Fibroblast of skin of back (primary cell): ENCODE measurements at places on chromosomes 4 and X.

DNA sequence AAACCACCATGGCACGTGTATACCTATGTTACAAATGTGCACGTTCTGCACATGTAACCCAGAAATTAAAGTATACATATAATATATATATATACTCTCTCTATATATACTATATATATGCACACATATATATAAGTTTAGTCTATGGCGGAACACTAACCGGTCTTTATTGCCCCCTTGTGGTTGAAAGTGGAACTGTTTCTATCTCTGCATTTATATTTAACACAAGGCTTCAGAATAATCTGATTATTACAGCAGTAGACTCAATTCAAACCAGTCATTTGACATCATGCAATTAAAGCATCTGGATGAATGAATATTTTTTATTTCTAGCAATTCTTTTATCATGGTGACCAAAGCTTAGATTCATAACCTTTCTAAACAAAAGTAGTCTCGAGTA, 14.6 kb downstream of the RAB9B start:
- DNase-seq = peak; percentile 49

DNA sequence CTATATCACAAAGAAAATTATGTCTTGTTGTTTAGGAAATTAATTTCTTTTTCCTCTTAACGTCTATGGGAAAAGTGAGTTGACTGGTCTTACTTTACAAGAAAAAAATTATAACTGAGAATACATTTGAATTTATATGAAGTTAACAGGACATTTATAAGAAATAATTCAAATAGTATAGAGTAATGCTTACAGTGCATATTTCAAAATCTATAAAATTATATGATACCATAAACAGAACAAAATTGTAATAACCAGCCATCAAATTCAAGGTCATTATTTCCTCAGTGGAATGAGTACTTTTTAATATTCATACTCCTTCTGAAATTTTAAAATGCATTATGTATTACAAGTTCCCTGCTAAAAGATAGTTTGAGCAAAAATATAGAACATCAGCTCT, 884.5 kb downstream of the TECRL start:
- DNase-seq = no peak

DNA sequence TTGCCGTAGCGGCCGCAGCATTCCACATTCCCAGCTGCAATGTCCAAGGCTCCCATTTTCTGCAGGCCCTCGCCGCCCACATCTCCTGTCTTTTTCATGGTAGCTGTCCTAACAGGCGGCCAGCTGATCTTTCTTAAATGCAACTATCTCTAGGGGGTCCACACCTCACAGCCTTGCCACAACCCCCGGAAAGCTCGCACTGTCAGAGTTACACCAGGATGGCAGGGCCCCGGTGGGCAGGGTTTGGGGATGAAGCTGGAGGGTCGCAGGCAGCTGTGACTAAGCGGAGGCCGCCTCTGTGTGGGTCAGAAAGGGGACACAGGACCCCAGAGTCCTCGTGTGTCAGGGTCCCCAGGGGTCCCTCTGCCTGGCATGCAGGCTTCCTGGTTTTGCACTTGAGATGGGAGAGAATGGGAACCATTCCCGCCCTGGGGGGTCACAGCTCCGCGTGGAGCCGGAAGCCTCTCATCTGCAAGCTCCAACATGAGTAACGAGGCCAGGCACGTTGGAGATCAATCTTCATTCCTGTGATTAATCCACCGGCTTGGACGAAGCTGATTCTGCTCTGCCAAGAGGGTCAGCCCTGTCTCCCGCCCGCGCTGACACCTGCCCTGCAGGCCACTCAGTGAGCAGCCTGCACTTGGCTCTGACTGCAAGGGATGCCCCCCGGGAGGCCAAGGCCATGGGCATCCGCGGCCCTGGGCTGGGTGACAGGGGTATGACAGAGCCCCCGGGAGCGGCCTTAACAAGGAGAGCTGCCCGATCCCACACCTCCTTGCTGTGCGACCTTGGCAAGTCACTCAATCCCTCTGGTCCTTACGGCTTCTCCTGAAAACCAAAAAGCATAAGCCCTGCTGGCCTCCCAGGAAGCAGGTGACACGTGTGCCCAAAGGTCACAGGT, 97.9 kb downstream of the ADRA2C start:
- DNase-seq = no peak

DNA sequence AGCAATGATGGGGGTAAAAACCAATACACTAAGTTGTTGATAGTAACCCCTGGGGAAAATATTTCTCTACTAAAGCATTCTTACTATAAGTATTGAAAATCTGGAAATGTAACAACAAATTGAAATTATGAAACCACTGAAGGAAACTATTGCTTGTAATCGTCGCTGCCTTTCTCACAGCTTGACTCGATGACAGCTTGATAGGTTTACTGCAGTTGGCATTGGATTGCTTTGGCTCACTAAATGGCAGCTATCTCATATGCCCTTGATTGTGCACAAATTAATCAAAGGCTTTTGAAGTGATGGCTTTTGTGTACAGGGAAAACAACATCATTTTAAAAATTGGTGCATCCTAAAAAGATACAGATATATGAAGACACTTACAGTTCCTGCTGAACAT, 419.6 kb upstream of the TENM3 start:
- no peak for DNase-seq

DNA sequence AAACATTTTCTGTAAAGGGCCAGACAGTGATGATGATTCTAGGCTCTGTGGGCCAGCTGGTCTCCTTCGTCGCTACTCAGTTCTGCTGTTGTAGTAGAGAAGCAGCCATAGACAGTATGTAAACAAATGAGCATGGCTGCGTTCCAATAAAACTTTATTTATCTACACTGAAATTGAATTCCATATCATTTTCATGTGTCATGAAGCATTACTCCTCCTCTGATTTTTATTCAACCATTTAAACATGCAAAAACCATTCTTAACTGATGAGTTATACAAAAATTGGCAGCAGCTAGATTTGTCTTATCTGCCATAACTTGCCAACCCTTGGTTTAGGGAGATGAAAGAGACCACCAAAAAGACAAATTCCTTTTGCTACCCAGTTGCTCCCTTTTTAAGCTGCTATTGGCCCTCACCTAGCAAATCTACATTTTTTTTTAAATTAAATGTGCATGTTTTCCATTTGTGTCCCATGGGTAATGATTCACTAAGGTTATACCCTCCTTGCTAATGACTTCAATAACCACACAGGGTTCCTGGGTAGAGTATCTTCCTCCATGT, 309.9 kb downstream of the DHX15 start:
- peak; percentile 83 for DNase-seq

DNA sequence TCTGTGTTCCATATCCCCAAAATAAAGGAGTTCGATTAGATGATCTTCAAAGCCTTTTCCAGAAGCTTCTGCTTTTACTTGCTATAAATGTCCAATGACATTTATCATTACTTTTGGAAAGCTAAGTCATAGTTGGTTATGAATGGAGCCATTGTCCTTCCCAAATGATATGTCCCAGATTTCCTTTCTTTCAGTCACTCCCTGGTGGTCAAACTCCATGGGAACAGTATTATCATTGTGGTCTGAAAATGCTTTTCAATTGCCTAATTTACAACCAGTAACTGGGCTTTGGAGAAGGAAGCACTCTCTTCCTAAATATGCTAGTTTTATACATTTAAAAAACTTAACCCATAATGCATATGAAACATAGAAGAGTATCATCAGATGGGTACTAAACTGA, 571.5 kb upstream of the AMOT start:
- no peak for DNase-seq

DNA sequence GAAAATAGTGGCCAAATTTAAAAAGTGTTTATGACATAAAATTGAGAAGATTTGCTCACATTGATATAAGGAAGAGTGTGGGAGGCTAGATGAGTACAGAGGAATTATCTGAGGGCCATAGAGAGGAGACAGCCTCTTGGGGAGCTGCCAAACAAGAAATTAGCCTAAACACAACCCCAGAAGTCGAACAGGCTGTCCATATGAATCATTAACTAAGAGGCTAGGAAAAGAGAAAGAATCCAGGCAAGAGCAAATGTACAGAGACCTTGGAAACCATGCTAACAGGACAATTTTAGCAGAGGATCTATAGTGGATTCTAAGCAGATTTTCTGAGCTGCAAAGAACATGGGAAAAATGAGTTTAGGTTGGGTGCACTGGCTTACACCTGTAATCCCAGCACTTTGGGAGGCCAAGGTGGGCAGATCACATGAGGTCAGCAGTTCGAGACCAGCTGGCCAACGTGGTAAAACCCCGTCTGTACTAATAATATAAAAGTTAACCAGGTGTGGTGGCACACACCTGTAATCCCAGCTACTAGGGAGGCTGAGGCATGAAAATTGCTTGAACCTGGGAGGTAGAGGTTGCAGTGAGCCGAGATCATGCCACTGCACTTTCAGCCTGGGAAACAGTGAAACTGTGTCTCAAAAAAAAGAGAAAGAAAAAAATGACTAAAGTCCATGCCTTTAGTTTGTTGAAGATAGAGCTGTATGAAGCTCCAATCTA, 76.1 kb downstream of the NWD2 start:
- no peak for DNase-seq

- no peak for DNase-seq
These were observed 2302.5 kb downstream of the ARAP2 start for GRCh38 chr4:33941854-33942253.

- no peak for DNase-seq
These were observed 26.7 kb upstream of the ING2 start for GRCh38 chr4:183478123-183478522.

DNA sequence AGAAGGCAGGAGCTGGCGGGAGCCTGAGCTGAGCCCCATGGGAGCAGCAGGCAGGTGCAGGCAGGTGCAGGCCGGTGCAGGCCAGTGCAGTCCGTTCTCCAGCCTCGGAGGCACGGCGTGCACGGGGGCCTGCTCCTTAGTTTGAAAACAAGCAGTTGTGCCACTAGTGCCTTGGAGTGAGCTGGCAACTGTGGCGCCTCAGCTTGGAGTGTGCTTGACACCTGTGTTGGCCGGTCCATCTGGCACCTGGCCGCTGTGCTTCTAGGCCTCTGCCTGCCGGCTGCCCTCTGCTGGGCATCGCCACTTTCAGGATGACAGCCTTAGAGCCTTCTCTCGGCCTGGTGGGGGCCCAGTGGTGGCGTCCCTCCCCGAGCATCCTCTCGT, 47.9 kb downstream of the RGS12 start:
- DNase-seq = no peak

GRCh38 chrX:1646009-1646408, 31.1 kb downstream of the ASMT start:
- DNase-seq = no peak

- peak; percentile 59 for DNase-seq
These were observed 1084.1 kb downstream of the TECRL start for GRCh38 chr4:63325140-63325539.

GRCh38 chr4:54099287-54099747, 646 bp upstream of the GSX2 start:
- no peak for DNase-seq

DNA sequence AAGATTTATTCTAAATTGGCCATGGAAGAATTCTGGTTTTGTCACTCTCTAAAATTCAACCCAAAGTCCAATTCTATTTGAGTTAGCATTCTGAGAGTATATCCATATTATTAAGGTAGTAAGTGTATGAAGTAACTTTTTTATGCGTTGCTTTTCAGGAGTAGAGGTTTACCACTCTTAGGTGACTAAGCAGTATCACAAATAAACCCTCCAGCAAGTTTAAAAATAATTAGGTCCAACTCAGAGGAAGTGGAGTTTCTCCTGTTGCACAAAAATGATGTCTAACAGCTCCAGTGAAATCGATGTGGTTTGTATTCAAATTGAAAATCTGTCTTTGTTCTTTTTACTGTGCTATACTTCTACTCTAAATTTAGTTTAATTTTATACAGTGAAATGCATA, 6.6 kb downstream of the SCML1 start:
- DNase-seq = no peak

- DNase-seq = no peak
These were observed 327.0 kb upstream of the NOCT start for GRCh38 chr4:138688408-138689085.

DNA sequence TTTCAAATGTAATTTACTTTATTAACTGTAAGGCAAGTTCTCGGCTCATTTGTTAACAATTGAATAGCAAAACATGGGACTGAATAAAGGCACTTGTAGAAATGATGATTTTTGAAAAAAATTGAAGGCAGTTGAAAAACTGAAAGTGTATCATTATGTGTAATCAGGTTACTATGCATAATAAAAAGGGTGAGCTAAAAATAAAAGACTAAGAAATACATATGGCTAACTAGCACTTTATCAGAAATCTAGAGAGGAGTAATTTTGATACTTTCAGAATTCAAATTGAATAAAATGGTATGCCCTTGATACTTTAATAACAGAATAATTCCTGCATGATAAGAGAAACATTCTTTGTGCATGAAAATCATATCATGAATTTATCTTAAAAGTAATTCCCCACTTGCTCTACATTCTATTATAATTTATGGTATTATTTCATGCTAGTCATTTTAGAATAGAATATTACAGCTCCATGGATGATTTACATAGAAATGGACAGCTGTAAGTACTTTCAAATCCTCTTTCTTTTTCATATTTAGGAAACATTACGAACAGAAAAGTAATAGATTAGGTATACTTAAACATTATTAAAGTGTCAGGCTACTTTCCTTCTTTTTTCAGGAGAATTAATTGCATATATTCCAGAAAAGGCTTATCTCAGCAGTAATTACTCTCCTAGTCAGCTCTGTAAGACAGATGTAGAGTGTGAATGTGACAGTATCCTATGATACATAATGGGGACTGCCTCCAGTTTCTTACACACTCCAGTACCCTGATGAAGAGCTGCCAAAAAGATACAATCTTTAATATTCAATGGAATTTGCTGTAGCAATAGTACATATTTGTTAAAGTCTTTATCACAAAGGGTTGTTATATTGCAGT, 697.3 kb downstream of the CCSER1 start:
- DNase-seq = no peak

GRCh38 chr4:186260117-186260503, 5.9 kb upstream of the F11 start:
- no peak for DNase-seq

DNA sequence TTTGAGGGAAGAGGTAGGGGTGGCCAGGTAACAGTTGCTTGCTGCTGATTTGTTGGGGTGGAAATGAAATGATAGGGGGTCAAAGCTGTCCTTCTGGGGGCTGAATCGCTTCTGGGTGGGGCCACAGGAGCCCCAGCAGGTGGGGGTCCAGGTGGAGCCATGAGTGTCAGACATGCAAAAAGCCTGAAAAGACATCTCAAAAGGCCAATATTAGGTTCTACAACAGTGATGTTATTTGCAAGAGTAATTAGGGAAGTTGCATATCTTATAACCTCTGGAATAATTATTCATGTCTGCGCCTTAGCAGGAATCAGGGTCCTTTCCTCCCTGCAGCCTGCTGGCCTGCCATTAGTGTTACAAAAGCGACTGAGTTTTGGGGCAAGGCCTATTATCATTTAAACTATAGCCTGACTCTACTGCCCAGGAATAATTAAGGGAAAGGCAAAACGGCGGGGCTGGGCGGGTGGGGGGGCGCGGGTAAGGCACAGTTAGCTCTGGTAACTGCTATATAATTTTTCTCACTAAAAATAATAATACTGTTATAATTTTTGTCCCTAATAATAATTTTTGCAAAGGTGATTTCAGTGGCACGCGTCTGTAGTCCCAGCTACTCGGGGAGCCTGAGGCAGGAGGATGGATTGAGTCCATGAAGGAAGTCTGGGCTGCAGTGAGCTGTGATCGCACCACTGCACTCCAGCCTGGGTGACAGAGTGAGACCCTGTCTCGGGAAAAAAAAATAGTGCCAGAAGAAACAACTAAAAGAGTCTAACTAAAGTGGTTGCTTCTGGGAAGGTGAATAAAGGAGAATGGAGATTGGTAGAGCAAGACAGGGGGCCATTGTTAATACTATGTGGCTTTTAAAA, 145.7 kb downstream of the MAGEB17 start:
- DNase-seq = no peak
